ENCODE measurements at places on chromosomes 2 and 18.

- DNase-seq: no peak
These were observed 617.0 kb downstream of the LRP1B start for GRCh38 chr2:141513853-141514252.

DNA sequence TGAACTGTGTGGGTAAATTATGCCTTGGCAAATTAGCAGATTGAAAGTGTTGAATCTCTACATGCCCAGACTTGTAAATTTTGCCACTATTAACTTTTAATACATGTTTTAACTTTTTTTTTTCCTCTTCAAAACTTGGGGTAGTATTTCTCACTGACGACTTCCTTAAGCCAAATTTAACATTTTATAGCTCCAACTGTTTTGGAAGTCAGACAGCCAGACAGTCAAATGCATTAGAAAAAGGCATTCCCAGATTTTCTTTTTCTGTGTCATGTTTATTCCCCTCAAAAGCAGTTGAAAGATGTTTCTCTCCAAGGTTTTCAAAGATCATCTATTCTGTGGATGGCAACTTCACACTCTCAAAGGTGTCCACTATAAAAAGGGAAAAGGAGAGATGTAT is 226.8 kb upstream of the FN1 start:
- no peak for DNase-seq

DNA sequence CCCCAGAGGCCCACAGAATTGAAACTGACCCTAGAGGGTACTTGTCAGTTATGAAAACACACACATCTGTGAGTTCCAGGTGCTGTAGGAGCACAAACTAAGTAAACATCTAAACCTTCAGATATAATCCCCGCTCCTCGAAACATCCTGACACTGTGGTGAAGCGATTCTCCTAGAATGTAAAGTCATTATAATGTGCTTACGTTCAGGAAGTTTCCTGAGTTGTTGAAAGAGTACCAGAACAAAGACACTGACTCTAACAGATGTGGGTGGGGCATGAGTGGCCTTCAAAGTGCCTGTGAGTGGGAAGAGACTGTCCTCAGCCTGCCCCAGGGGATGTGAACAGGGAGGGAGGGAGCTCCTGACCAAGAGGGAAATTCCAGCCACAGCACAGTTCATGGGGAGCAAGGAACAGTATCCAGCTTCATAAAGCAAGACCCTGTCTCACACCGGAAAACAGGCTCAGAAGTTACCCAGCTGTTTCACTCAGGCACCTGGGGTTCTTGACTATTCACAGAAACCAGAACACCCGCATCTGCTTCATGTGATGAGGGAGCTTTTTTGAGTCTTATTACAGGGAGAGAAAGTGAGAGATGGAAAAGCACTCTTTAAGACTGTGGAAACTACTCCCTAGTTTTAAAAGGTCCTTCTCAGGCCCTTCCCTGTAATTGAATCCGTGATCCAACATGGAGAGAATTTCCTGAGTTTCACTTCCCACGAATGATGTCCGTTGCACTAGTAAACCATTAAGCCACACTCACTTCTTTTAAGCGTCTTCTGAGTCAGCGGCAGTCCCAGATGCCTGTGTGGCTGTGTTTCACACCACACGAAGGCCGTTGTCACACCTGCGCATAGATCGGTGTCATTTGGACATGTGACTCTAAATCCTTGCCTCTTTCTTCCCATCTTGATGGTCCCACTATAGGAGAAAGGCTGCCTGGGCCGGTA is 88.6 kb upstream of the EML6 start:
- no peak for DNase-seq

GRCh38 chr2:100222844-100223243 is 80.5 kb upstream of the AFF3 start:
- DNase-seq: no peak

- DNase-seq: no peak
These were observed 118.9 kb downstream of the CCDC102B start for GRCh38 chr18:68916734-68917133.

- no peak for DNase-seq
These were observed 273.7 kb upstream of the KYNU start for GRCh38 chr2:142603759-142604158.

DNA sequence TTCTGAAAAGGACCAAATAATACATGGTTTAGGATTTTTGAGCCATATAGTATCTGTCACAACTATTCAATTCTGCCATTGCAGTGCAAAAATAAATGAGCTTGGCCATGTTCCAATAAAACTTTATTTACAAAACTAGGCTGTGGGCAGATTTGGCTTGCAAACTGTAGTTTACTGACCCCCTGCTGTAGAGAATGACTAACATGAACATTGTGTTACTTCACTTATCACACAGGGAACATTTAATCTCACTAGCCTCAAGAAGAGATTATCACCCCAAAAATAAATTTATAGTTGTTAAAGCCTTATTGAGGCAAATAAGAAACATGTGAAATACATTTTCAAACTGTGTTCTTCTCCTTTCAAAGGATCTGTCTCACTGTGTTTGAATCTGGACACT is 766.2 kb downstream of the MBD2 start:
- no peak for DNase-seq

GRCh38 chr2:54750040-54750439 is 26.6 kb downstream of the EML6 start:
- DNase-seq: no peak

DNA sequence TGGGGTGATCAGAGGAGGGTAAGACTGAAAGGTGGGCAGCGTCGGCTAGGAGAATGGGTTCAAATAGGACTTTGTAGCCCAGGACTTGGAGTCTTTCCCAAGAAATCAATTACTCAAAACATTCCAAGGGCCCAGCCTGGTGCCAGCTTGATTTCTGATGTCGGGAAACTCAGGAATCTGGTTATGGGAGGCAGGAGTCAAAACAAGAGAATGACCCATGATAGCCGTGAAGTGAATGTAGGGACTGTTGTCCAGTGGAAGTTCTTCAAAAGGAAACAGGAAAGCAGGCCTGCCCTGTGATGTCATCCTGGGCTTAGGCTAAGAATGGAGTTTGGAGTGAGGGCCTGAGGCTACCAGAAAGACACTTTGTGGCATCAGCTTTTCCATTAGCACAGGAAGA is 67.4 kb upstream of the SLC14A2 start:
- DNase-seq: no peak

GRCh38 chr2:48113767-48114166 is 207.5 kb upstream of the FBXO11 start:
- no peak for DNase-seq

DNA sequence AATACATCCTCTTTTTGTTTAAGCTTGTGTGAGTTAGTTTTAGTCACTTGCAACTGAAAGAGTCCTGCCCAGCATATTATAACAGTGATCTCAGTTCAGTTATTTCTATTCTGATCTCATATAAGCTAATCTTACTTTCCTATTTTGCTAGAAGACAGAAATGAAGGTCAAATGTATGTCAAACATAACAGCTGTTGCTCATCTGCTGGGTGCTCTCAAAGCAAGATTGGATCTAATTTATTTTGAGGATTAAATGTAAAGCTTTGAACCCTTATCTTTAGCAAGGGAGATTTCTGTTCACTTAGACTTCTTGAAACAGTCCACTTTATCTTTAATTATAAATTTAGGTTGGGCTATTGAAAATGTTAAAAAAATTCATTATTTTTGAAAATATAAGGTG is 31.2 kb downstream of the CRYGD start:
- no peak for DNase-seq

DNA sequence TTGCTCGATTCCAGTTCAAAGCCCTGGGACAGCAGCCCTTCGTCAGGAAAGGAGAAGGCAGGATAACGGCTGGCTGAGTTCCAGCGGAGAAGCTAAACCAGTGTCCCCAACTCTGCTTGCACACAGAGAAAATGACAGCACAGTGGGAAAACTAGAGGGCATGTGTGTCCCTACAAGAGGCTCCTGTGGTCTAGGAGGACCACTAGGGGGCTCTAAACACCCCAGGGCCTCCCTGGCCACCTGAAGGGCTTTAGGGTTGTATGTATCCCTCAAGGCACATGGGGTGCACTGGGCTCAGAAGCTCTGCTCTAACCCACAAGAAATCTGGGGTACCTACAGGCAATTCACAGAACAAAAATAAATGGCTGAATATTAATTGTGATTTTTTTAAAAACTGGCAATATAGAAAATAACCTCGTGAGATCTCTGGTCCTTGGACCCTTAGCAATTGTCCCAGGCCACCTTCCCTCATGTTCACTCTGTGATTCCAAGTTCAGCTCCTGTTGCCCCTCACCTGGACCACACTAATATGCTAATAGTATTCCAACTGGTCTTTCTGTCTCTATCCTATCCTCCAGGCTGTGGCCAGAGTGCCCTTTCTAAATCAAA is 17.5 kb downstream of the STAT1 start:
- DNase-seq: no peak

DNA sequence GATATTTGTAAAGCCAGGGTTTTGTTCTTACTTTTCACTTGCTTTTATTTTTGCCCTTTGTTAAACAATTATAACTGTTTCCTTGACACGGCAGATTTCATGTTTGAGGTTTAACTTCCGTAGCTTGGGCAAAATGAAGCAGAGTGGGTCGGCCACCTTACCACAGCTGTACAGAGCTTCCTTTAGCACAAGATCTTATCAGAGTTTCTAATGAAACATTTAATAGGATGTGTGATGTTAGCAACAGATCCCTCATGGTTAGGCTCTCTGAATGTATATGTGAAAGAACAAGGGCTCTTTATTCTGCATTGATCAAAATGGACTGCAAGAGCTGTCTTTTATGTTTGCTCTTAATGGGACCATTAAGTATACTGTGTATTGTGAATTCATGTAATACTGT is 22.3 kb downstream of the RNF125 start:
- DNase-seq: peak; percentile 37

DNA sequence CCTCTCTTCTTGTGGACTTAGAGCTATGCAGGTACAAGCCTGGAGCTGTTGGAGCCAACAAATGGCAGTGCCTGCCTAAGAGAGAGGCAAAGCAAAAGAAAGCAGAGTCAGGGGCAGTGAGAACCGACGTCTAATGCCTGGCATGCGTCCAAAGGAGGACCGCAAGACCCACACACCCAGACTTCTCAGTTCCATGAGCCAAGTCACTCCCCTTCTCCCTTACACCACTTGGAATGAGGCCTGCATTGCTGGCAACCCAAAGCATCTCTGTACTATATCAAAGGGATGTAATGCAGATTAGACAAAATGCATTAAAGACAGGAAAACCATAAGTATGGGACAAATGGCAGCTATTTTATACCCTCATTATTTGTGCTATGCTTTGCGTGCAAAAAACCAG is 49.9 kb upstream of the RNU4ATAC start:
- DNase-seq: no peak

GRCh38 chr18:28961669-28962228 is 784.8 kb upstream of the CDH2 start:
- DNase-seq: no peak

DNA sequence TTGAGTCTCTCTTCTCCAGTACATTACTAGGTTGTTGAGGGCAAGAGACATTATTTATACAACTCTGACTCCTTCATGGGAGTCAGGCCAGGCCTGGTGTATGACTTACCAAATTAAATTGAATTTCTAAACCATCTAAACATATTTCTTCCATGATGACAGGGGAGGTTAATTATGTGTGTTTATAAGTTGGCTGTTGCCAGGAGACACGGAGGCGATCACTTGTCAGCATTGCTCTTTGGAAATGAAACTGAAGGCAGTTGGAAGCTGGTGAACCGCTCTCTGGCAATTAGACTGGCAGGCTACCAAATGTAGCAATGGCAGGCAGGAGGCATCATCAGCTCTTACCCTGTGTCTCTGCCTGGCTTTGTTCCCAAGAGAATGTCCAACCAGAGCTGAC is 241.4 kb downstream of the KCNS3 start:
- no peak for DNase-seq

DNA sequence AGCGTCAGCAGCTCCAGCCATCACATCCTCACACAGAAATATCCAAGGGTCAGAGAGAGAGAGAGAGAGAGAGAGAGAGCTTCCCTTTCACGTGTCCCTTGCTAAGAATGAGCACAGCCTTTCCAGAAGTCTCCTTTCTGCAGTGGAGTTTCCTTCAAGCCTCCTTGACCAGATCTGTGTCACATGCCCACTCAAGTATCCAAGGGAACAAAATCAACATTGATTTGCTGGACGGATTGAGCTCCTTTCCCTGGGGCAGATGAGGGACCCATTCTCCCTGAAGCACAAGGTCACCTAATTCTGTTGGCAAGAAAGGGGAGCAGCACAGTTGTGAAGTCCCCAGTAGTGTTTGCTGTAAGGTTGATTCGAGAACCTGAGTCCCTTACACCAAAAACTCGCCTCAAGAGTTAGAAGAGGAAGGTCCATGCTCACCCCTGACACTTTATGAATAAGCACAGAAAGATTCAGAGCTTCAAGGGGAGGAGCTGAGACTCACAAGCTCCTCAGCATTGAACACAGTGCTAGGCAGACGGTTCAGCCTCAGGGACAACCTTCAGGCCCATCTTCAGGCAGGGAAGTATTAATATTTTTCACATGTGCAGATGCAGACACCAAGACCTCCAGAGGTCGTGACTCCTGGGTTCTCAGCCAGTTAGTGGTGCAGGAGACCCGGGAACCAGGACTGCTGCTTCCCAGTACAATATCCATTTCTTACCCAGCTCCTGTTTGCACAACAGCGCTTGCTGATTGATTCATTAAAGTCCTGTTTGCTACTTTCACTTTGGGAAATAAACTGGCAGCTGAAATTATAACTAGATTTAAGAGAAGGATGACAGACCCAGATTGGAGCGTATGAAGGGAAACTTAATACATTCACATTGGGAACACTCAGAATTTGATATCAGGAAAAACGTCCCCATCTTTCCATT is 38.2 kb upstream of the MARCO start:
- no peak for DNase-seq

Data from stimulated activated CD4-positive, alpha-beta T cell treated with anti-CD3 and anti-CD28 coated beads, Interleukin-4, amount 100 ng/mL, for 24 hours (primary cell).